Pancreas (tissue), 10 donors: ENCODE measurements at places on chromosomes 11 and 22. TPM values are rescaled to one million over a fixed set of nuclear protein-coding genes. Genes with fewer than 3 reads are reported as not detected.

- H3K27me3 ChIP-seq, result no peaks in the 10 kb centered on the region
- DNase-seq, result no peak
- H3K4me1 ChIP-seq, result no peaks in the 10 kb centered on the region
- no peak overlapping the region for H3K27ac ChIP-seq
- no peak overlapping the region for H3K4me3 ChIP-seq
These were observed 253.7 kb downstream of the AASDHPPT start for GRCh38 chr11:106331176-106331575.

GRCh38 chr11:113908098-113908497 lies 3.5 kb downstream of the HTR3B start:
- H3K4me1 ChIP-seq, result peaks cover 8% of the 10 kb centered on the region
- H3K4me3 ChIP-seq, result no peak overlapping the region
- DNase-seq, result no peak
- H3K27ac ChIP-seq, result no peak overlapping the region

DNA sequence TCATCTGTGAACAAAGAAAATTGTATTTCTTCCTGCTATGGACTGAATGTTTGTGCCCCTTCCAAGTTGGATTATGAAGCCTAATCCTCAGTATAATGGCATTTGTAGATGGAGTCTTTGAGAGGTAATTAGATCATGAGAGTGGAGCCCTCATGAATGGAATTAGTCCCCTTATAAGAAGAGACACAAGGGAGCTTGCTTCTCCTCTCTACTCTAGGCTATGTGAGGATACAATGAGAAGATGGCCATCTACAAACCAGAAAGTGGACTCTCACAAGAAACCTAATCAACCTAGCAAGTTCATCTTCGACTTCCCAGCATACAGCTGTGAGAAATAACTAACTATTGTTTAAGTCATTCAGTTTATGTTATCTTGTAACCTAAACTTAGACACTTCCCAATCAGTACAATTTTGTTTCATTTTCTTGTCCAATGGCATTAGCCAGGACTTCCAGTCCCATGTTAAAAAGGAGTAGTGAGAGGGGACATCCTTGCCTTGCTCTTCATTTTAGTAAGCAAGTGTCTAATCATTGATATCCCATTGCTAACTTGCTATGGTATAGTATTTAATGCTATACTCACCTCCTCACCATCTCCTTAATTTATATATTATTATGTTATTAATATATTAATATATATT lies 45.7 kb downstream of the PDGFD start:
- H3K36me3 ChIP-seq, result no peaks in the 10 kb centered on the region
- no peak overlapping the region for H3K4me3 ChIP-seq
- no peak for DNase-seq
- H3K27ac ChIP-seq, result no peak overlapping the region

- H3K4me3 ChIP-seq, result no peak overlapping the region
- DNase-seq, result peak; percentile 24
- no peaks in the 10 kb centered on the region for H3K4me1 ChIP-seq
- H3K27me3 ChIP-seq, result peaks cover 26% of the 10 kb centered on the region
- no peak overlapping the region for H3K27ac ChIP-seq
These were observed 2.5 kb downstream of the PNPLA5 start for GRCh38 chr22:43889201-43889859.

- H3K27ac ChIP-seq, result peak overlapping the region; percentile 56
- peaks cover 53% of the 10 kb centered on the region for H3K4me1 ChIP-seq
- H3K4me3 ChIP-seq, result no peak overlapping the region
- no peaks in the 10 kb centered on the region for H3K36me3 ChIP-seq
- DNase-seq, result peak; percentile 62
These were observed 125.9 kb downstream of the TEAD1 start for GRCh38 chr11:12800032-12800671.

DNA sequence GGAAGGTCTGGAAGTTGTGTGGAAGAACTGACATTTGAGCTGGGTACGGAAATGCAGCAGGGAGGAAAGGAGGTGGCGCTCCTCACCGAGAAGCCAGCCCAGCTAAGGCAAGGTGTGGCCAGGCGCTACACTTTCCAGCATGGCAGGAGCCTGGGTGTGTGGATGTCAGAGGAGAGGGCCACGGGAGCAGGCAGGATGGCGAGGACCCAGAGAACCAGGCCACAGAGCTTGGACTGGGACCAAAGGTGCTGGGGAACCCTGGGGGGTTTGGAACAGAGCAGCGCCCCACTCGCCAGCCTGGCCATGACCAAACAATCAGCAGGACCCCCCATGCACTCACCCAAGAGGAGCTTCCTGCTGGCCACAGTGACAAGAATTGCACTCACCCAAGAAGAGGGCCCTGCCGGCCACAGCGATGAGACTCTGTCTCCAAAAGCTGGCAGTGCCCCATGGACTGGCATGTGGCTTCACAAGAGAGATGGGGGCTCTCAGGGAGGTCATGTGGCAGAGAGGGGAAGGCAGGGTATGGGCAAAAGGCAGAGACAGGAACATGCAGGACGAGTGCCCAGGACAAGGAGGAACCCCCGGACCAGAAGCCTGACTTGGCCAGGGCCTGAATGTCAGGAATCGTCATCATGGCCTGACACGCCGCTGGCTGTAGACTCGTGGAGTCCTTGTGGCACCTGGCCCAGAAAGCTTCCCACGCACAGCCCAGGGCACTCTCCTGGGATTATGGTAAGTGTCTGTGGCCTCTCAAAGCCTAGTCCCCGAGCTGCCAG lies 45.4 kb downstream of the IGF2 start:
- H3K4me3 ChIP-seq, result no peak overlapping the region
- peak overlapping the region; percentile 46 for H3K27ac ChIP-seq
- DNase-seq, result peak; percentile 50
- H3K4me1 ChIP-seq, result no peaks in the 10 kb centered on the region
- H3K27me3 ChIP-seq, result no peaks in the 10 kb centered on the region

DUSP8 gene
- total RNA-seq, result 18.4 TPM

HEPN1 gene
- total RNA-seq, result not detected
